ENCODE measurements at places on chromosomes 2 and 18.

DNA sequence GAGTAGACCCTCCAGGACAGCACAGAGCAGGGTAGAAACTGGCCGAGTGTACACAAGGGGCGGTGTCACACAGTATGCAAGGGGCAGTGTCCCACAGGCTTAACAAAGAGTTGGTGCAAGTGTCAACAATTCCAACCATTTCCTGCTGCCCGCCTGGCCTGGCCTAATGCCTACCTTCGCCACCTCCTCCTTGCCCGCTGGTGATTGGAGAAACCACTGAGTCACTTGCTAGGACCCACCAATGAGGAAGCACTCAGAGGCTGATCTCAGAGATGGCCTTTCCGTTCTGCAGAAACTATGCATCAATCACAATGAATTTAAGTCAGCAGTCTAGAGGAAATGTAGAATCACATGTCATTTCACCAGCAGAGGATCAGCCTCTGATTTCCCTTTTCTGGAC is 263.3 kb upstream of the PKDCC start:
- no peak for DNase-seq

DNA sequence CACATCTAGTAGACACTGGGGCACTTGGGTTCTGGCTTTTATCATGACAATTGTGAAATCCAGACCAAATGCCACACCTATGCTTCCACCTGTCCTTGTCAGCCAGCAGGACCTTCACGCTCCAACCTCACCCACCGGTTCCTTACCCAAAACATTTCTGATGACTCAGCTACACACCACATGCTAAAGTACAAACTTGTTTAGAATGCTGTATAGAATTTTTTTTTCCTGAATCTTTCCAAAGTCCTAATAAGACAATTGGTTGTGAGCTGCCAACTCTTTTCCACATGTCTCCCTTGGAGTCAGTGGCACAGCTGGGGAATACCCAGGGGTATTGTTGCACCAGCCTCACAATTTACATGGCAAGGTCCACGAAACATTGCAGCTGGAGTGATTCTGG is 75.5 kb upstream of the LPIN2 start:
- no peak for DNase-seq

- no peak for DNase-seq
Observed at GRCh38 chr18:76923485-76924085, 101.2 kb downstream of the ZNF236 start.

DNA sequence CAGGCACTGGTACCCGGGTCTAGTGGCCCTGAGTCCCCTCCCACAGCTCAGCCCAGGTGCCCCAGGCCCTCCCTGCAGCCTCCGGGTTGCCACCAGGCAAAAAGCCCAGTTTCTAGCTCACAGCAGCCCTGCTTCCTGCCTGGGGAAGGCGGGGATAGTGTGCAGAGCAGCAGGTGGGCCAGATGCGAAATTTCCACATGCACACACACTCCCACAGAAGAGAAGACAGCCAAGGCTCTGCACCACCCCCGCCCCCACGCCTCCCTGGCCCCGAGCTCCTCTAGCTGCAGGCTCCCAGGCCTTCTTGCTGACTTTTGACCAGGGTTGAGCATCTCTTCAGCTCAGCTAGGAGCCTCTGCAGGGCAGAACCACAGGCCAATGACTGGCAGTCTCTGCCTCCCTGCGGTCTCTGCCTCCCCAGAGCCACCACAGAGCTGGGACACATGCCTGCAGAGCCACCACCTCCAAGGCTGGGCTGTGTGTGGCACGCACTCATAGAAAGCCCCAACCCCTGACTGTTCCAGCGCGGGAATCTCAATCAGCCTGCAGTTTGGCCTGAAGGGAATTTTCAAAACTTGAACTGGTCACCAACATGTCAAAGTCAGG is 7.2 kb downstream of the SLC66A2 start:
- DNase-seq = no peak

DNA sequence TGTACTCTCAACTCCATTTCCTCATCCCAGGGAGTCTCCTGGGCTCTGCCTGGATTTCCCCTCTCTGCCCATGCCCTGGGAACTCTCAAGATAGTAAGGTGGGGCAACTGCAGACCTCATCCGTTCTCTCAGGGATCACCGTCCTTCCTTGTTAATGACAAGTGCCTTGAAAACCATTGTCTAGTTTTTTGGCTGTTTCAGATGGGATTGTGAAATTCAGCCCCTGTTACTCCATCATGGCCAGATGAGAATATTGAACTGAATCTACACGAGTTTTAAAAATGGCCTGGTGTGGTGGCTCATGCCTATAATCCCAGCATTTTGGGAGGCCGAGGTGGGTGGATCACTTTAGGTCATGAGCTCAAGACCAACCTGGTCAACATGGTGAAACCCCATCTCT is 665 bp upstream of the HRH4 start:
- no peak for DNase-seq

DNA sequence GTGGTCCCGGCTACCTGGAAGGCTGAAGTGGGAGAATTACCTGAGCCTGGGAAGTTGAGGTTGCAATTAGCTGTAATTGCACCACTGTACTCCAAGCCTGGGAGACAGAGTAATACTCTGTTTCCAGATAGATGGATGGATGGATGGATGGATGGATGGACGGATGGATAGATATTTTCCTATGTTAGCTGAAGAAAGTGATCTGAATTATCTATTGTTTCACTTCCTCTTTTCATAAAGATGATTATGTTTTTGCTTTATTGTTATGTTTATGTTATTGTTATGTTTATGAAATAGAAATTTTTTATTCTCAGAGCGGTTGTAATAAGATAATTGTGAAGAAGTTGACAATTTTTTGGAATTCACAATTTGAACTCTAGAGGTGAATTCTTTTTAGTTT is 33.3 kb upstream of the TTC27 start:
- DNase-seq = no peak

- no peak for DNase-seq
Observed at GRCh38 chr2:215961981-215962380, 51.4 kb downstream of the MREG start.

- no peak for DNase-seq
Observed at GRCh38 chr2:206004004-206004693, 81.8 kb downstream of the INO80D start.

- DNase-seq = no peak
Observed at GRCh38 chr2:11257078-11257477, 87.4 kb downstream of the ROCK2 start.

- DNase-seq = no peak
Observed at GRCh38 chr2:163768881-163769695, 33.3 kb upstream of the FIGN start.

- peak; percentile 21 for DNase-seq
Observed at GRCh38 chr18:13577091-13577697, 149.2 kb downstream of the FAM210A start.

- DNase-seq = no peak
Observed at GRCh38 chr2:105557021-105557920, 158.4 kb upstream of the FHL2 start.

DNA sequence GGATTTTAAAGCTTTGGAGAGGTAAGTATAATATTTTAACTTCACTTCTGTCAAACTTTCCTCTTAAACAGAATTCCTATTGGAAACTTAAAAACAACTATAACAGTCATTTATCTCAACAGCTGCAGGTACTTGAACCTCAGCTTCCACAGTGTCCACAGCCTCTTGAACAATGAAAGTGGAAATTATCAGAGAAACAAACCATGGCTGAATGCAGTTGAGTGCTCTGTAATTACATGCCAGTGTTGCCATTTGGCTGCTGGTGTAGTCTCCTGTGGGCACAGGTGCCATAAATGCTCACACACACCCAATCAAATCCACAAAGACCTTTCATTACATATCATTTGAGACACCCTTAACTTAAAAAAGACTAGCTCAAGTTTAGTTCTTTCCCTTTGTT is 125.1 kb downstream of the CPS1 start:
- DNase-seq = no peak

DNA sequence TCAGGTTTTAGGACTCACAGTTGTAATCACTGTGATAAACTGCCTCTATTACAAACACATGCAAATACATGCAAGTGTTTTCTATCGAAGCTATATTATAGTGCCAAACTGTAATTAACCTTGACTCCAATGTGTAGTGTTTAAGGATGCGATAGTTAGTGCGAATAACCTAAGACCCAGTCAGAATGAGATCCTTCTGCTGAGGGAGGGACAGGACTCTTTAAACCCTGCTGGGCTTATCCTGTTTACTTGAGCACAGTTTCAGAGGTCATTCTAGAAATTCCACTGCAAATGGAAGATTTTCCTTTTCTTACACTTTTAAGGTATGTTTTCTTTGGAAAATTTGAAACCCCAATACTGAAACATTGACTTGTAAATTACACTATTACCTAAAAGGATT is 68.2 kb downstream of the CALCRL start:
- no peak for DNase-seq

GRCh38 chr18:53944721-53945120 is 279.7 kb downstream of the MBD2 start:
- no peak for DNase-seq

GRCh38 chr2:98433363-98433964 is 11.2 kb upstream of the INPP4A start:
- no peak for DNase-seq

DNA sequence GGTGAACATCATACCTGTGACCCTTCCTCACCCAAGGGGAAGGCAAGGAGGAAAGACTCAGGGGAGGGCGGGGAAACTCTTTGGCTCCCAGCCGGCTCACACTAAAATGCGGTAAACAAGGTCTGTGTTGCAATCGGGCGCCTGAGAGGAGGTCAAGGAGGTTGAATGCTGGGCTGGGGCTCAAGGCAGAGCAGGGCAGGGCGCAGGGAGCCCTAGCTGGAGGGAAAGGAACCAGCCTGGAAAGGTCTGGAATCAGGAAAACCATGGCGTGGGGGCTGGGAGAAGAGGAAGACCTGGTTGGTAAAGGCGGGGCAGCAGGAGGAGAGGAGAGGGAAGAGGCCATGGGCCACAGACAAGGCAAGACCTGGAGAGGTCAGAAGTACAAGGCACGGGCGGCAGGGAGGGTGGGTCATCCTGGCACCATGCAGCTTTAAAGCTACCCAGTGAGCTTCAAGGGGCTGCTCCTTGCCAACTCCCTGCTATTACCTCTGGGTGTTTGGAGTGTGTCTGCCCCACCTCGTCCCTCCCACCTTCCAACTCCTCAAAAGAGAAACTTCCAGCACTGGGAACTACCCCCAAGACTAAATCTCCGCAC is 4.8 kb upstream of the TMEM37 start:
- no peak for DNase-seq

- DNase-seq = no peak
Observed at GRCh38 chr2:110990440-110990839, 130.3 kb upstream of the BCL2L11 start.

Data from stimulated activated CD4-positive, alpha-beta T cell treated with anti-CD3 and anti-CD28 coated beads, Interleukin-15, amount 100 ng/mL, for 1 hour (primary cell).